Epithelial cell of prostate (primary cell): ENCODE measurements at places on chromosomes 2 and 18.

DNA sequence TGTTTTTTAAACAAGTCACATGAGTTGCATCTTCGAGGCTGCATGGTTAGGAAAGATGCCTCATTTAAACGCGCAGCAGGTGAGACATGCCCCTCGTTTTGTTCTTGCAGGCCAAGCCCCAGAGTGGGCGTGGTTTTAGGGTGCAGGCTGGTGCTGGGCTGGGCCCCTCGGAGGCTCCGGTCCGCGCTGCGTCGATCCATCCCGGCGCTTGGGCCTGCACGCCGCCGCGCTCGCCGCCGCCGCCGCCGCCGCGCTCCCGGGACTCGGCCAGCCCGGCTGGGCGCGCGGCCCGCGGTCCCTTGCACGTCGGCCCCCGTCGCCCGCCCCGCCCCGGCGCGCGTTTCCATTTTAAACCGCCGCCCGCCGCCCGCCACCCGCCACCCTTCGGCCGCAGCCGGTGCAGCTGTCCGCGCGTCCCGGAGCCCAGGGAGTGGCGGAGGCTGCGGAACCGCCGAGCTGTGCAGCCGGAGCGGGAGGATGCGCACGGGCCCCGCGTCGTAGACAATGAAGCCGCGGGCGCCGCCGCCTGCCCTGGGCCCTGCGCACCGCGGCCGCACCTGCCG, 175.5 kb downstream of the AGAP1 start:
- DNase-seq = peak; percentile 29

GRCh38 chr2:209441541-209441940, 17.7 kb downstream of the MAP2 start:
- no peak for DNase-seq

DNA sequence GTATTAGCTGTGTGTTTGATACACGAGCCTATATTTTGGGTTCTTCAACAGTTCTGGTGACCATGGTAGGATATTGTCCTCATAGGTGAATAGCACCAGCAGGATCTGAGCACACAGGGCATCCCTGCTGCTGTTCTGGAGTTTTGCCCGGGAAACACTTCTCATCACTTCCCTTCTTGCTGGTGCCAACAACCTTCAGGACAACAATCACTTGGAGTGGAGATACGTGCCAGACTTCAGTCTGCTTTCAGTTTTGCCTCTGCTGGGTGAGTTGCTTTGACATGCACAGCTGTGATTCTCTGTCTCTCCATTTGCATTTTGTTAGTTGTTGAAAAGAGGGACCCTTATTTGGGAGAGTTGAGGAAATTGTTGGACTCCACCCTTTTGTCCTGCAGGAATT, 1347.2 kb upstream of the DDX18 start:
- DNase-seq = no peak

GRCh38 chr2:223217373-223217772, 165.4 kb downstream of the KCNE4 start:
- DNase-seq = no peak

GRCh38 chr2:128577141-128577930, 258.7 kb upstream of the HS6ST1 start:
- no peak for DNase-seq

- no peak for DNase-seq
Measured at GRCh38 chr2:161992531-161992930, 81.5 kb downstream of the DPP4 start.

DNA sequence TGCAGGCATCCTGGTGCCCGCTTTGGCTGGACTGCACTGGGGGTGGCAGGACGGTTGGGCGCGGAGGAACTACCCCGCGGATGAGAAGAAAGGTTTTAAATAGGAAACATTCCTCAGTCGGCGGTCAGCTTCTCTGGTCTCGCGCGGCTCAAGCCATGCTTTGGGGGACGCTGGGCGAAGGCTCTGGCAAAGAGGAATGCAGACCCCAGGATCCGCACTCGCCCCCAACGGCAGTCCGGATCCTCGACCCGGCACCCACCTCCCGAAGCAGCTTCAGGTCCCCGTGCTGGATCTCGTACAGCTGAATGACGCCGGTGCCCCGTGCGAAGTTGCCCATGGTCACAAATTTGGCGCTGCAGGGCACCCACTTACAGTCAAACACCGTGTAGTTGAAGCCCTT, 686 bp upstream of the PNO1 start:
- no peak for DNase-seq

- no peak for DNase-seq
Measured at GRCh38 chr2:6213056-6213780, 521.0 kb downstream of the SOX11 start.

DNA sequence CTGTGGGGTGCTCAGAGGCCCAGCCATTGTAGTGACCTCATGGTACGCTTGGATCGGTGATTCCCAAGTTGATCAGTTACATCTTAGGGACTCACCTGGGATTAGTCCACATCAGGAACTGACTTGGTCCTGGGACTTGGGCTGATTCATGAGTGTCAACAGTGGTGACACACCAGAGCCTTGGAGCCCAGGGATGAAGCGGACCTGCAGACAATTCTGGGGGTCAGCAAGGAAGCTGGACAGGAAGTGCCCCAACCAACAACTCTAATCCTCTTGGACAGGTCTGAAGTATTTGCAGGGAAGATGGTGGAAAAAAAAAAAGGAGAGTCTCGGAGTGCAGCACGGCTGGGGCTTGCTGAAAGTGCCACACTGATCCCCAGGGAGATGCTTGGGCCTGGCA, 288.6 kb downstream of the PHLPP1 start:
- DNase-seq = no peak

DNA sequence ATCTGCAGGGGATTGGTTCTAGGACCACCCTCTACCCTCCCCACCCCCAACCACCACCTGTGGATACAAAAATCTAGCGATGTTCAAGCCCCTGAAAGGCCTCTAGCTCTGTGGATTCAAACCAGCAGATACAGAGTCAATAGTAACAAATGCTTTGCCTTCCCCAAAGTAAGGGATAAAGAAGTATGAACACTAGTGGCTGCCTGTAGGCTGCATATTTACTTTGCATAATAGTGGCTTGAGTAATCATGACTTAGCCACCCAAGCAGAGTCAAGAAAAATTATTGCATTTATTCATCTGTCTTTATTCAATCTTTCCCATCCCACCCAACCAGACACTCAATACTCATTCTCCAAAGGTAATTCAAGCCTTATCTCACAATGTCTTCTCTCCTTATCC, 43.8 kb downstream of the SOCS6 start:
- DNase-seq = no peak

GRCh38 chr2:17311771-17312511, 206.3 kb downstream of the RAD51AP2 start:
- no peak for DNase-seq

DNA sequence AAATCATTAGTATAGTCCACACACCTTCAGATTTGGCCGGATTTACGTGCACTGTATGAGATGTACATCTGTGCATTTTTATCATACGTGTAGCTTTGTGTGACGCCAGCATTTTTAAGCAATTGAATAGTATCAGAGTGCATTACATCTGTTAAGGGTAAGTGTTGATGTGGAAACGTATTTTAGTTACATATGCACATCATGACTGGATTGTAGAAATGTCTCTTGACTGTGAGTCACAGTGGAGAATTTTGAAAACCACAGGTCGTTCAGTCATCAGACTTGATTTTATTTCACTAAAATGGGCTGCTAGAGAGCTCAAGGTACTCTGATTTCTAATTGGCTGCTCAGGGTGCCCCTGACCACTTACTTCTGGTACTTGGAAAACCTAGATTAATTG, 5.4 kb upstream of the GPBAR1 start:
- no peak for DNase-seq

DNA sequence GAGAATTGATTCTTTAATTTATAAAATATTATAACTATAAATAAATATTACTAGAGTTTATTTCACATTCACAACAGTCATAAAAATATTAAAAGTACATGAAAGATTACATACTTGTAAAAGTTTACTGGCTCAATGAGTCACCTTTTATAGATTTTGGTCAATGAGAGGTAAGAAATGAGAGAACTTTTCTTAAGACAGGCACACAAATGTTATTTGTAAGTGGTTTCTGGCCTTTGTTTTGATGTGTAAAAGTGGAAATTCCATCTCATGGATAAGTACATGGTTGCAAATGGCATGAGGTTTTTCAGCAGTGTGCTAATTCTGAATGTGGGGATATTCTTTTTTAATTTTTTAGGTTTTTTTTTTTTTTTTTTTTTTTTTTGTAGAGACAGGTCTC, 63.8 kb downstream of the TTC27 start:
- DNase-seq = no peak

GRCh38 chr2:96325041-96325883, at the start of gene ITPRIPL1:
ITPRIPL1 (plus strand) TSS chr2:96325317; CDS start chr2:96325840, 523 bp downstream.
- DNase-seq = no peak

DNA sequence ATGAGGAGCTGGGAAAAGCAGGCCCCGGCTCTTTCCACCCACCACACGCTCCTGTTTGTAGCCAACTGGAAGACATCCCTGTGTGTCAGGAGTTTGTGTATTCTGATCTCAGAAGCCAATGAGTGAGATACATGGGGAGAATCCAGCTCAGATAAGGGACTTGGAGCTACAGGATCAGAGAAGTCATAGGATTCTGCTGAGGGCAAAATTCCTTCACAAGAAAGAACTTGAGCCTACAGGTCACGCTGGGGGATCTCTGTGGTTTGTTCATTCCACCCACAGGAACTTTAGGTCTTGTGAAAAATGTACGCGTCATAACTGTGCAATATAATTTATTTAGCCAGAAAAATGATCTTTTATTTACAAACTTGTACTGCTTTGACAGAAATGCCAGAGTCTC, 80.1 kb upstream of the SMIM21 start:
- no peak for DNase-seq

- no peak for DNase-seq
Measured at GRCh38 chr18:31950583-31950982, 7.7 kb upstream of the TRAPPC8 start.

- no peak for DNase-seq
Measured at GRCh38 chr2:105907184-105907583, 162.5 kb downstream of the NCK2 start.

- no peak for DNase-seq
Measured at GRCh38 chr2:43515807-43516497, 79.9 kb downstream of the THADA start.

GRCh38 chr2:208249296-208249695, 5.6 kb downstream of the IDH1 start:
- no peak for DNase-seq

DNA sequence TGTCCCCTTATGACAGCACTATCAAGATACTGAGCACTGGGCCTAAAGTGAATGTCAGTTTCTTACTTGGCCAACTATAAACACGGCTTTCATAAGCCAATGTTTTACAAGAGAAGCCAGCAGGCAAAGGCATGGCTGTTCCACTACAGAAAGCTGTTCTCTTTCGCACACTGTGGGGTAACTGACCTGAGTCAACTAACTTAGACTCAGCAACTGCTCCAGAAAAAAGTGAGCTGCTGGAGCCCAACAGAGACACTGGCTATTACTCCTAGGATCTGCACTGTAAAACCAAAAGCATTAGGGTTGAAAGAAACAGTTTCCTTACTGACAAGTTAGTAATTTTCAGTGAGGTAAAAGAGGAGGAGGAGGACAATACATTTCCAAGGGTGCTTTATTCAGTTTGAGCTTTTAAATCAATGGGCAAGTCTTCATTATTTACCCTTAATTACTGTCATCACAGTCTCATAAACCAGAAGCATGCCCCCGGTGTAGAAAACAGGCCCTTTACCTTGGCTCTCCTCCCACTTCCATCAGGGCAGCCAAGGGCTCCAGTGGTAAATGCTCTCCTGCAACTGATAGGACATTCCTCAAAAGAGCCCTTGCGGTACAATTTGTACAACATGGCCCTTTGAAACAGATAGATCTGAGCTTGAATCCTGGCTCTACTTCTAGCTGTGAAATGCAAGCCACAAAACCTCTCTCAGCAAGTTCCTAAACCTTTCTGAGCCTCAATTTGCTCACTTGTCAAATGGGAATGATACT, 275.7 kb downstream of the PDE11A start:
- no peak for DNase-seq

- peak; percentile 22 for DNase-seq
Measured at GRCh38 chr18:9364242-9364641, 29.7 kb downstream of the TWSG1 start.

DNA sequence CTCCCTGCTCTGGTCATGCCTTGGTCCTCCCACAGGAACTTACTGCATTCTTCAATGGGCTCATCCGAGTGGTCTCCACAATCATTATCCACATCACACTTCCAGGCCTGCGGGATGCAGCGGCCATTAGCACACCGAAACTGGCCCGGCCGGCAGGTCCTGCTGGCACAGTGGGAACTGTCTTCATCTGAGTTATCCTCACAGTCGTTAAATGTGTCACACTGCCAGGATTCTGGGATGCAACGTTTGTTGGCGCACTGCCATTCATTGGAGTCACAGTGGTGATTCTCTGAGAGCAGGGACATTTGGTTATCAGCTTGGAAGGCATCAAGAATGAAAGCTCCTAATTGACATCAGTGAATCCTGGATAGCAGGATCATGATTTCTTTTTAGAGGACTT, 104.5 kb downstream of the DHRS9 start:
- no peak for DNase-seq

GRCh38 chr2:199956062-199956380, 639 bp downstream of the MAIP1 start:
- DNase-seq = no peak

- DNase-seq = peak; percentile 66
Measured at GRCh38 chr2:240369801-240370585, 65.5 kb upstream of the GPC1 start.

GRCh38 chr18:36843784-36844183, 14.9 kb downstream of the KIAA1328 start:
- DNase-seq = no peak
